ENCODE measurements at places on chromosomes 3 and 15.

- DNase-seq, result peak; percentile 61
Measured at GRCh38 chr15:52021128-52021671, 2.2 kb downstream of the MAPK6 start.

GRCh38 chr15:101692801-101693598, 31.3 kb downstream of the TARS3 start:
- DNase-seq, result no peak

DNA sequence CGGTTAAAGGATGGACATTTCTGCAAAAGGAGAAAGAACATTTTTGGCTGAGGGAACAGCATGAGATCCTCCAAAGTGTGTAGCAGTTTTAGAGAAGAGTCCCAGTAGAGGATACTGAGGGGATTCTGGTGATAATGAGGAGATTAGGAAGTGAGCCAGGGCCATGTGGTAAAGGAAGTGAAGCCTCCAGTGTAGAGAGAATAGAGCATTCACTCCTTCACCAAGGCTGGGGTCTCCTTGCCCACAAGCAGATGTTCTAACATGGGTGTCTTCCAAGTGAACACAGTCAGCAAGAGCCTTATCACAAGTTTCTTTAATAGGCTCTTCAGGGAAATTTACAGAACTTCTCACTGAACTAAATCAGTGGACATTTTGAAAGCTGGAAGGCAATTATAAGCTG, 173.7 kb downstream of the SSR3 start:
- DNase-seq, result no peak

GRCh38 chr3:127475975-127476705, 114.4 kb downstream of the TPRA1 start:
- DNase-seq, result no peak

DNA sequence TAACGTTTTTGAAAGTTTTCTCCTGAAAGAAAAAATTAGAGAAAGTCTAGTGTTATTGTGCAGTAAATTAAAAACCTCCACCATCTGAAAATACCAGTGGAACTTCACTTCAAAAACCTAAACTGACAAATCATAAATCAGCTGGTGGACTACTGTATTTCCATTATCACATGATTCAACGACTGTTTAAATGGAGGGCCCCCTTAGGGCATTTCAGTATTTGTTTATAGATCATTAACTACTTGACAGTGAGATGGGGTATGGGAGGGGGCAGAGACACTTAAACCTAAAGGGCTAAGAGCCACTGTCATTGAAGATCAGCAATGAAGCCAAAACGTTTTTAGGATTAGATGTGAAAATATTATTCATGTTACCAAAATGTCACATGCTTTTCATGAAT, 8.8 kb upstream of the C15orf61 start:
- DNase-seq, result no peak

DNA sequence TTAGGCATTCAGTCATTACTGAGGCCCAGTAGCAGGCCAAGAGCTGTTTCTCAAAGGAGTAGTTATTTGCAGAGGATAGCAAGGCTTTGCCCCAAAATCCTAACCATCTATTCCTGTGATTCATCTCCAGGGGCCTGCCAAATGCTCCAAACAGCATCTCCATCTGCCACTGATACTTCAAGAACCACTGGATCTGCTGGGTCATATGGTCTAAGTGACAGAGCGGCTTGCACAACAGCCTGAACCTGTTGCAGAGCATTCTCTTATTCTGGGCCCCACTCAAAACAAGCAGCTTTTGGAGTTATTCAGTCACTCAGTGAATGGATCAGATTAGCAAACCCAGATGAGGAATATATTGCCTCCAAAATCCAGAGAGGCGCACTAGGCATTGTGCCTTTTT, 68.8 kb upstream of the ALDH1A3 start:
- no peak for DNase-seq

Data from SW 1271 (cell line).